Ascending aorta (tissue), 2 donors: ENCODE measurements at places on chromosomes 11 and 22.

DNA sequence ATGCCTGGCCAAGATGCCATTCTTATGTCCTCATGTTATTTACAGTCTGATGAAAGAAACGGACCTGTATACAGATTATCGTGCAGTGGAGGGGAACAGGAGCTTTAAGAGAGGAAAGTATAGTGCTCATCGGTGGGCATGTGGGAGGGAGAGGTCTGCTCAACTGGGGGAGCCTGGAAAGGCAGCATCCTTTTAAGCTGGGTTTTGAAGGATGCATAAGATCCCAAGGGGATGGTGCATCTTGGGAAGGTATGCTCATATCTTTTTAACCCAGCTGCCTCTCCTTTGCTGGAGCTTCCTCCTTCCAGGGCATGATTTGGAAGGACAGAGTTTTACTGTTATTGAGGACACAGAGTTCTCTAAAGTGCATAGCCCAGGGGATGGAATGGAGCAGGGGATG is 34.8 kb downstream of the MIAT start:
- no peaks in the 10 kb centered on the region for H3K27me3 ChIP-seq
- no peak overlapping the region for H3K4me3 ChIP-seq
- peaks cover 20% of the 10 kb centered on the region for H3K36me3 ChIP-seq
- no peak for DNase-seq
- H3K27ac ChIP-seq, result no peak overlapping the region
- no peaks in the 10 kb centered on the region for H3K4me1 ChIP-seq

DNA sequence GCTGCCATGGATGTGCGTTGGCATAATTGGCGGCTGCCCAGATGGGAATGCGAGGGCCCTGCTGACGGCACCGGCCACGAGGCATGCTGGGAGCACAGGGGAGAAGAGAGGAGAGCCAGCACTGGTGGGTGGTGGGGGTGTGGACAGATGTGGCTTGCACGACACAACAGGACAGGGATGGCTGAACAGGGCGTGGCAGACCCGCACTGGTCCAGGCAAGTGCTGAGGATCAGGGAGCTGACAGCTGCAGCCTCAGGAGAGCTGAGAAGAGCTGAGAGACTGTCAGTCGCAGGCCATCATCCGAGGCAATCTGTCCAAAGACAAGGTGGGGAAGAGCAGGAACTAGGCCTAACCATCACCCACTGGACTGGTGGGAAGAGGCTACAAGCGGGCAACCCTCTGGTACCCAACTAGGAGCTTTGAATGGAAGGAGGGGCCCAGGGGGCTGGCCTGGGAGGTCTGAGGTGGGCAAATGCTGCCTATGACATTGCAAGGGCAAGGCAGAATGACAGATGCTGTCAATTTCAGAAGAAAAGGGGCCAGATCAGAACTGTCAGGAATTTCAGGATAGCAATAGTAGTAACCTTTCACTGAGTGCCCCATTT is 2.4 kb downstream of the GNB1L start:
- H3K36me3 ChIP-seq, result peaks cover 23% of the 10 kb centered on the region
- H3K4me1 ChIP-seq, result peaks cover 14% of the 10 kb centered on the region
- DNase-seq, result no peak
- no peaks in the 10 kb centered on the region for H3K27me3 ChIP-seq

DNA sequence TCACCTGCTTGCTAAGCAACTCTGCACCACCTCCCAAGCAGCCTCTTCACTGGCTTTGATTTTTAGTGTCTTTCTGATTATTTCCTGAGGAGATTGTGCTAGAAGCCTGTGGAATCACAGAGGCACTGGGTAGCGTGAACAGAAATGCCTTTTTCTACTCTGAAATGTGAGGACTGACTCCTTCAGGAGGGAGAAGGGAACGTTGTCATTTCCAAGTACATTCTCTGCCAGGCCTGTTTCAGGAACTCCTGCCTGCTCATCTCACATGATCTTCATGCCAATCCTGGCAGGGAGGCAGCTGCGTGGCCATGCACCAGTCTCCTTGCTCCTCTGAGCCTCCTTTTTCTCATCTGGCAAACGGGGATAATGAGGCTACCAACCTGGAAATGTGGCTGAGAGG is 49.8 kb upstream of the PRDM11 start:
- DNase-seq, result no peak
- H3K4me3 ChIP-seq, result no peak overlapping the region
- no peaks in the 10 kb centered on the region for H3K27me3 ChIP-seq

GRCh38 chr11:65918211-65919140 is at the start of gene C11orf68:
C11orf68 (minus strand) TSS chr11:65919062; CDS start chr11:65919031, 31 bp downstream.
- peaks cover 20% of the 10 kb centered on the region for H3K36me3 ChIP-seq
- DNase-seq, result peak; percentile 76
- H3K27ac ChIP-seq, result peak within 1 kb of the TSS; percentile 96
- peak within 1 kb of the TSS; percentile 98 for H3K4me3 ChIP-seq
- H3K27me3 ChIP-seq, result no peaks in the 10 kb centered on the region

GRCh38 chr22:33451866-33452469 is 393.8 kb upstream of the SYN3 start:
- H3K36me3 ChIP-seq, result no peaks in the 10 kb centered on the region
- H3K4me3 ChIP-seq, result no peak overlapping the region
- no peak for DNase-seq
- H3K27ac ChIP-seq, result no peak overlapping the region

DNA sequence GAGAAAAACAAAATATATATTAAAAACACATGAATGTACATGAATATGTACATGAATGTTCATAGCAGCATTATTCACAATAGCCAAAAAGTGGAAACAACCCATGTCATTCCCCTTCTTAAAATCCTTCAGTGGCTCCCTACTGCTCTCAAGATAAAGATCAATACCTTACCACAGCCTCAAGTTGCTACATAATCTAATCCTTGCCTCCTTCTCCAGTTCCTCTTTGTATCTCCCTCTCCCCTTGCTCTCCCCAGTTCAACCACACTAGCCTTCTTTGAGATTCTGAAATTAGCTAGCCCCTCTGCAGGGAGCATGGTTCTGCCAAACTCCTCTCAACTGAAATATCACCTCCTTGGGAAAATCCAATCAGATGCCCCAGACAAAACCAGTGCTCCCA is 28.1 kb downstream of the MTMR2 start:
- no peaks in the 10 kb centered on the region for H3K4me1 ChIP-seq
- H3K27me3 ChIP-seq, result no peaks in the 10 kb centered on the region
- H3K36me3 ChIP-seq, result no peaks in the 10 kb centered on the region
- H3K27ac ChIP-seq, result no peak overlapping the region

GRCh38 chr22:22968366-22968765 is 80.8 kb downstream of the IGLL5 start:
- no peak overlapping the region for H3K4me3 ChIP-seq
- no peak for DNase-seq

- peak overlapping the region; percentile 12 for H3K27ac ChIP-seq
- H3K36me3 ChIP-seq, result no peaks in the 10 kb centered on the region
- H3K27me3 ChIP-seq, result no peaks in the 10 kb centered on the region
- no peak overlapping the region for H3K4me3 ChIP-seq
- peaks cover 13% of the 10 kb centered on the region for H3K4me1 ChIP-seq
Observed at GRCh38 chr11:124736736-124737135, 3.0 kb upstream of the NRGN start.
